ENCODE measurements at places on chromosomes 2 and 18. TPM values are rescaled to one million over a fixed set of nuclear protein-coding genes. Genes with fewer than 3 reads are reported as not detected.

Gene CD8A
- total RNA-seq, result not detected

Gene MLPH
- 8.9 TPM for total RNA-seq

Gene TMEFF2
- total RNA-seq, result 1.0 TPM

Gene BMP10
- not detected for total RNA-seq

Gene HOXD13
- not detected for total RNA-seq

- ATAC-seq, result no peak
Observed at GRCh38 chr18:5424903-5425664, 118.7 kb downstream of the EPB41L3 start.

GRCh38 chr2:119126650-119127049 lies 31.9 kb downstream of the C1QL2 start:
- no peak for ATAC-seq

- no peak for ATAC-seq
Observed at GRCh38 chr2:182824767-182825158, 41.7 kb downstream of the FRZB start.

DNA sequence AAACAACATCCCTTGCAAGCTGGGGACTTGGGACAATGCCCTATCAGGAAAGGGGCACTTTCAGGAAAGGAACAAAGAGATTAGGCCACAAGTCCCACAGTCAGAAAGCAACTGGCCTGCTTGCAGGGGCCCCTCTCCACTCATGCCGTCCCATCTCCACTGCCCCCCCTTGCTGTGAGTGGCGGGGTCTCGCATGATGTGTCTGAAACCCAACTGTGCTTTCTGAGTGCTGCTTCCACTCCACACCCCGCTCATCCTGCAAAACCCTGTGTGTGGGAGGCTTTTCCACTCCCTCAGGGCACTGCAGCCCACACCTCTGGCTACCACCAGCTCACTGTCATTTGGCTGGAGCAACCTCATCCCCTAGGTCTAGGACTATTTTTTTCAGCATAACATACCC lies 7.9 kb downstream of the HS6ST1 start:
- ATAC-seq, result no peak

GRCh38 chr2:62415518-62415917 lies 90.5 kb downstream of the TMEM17 start:
- no peak for ATAC-seq

DNA sequence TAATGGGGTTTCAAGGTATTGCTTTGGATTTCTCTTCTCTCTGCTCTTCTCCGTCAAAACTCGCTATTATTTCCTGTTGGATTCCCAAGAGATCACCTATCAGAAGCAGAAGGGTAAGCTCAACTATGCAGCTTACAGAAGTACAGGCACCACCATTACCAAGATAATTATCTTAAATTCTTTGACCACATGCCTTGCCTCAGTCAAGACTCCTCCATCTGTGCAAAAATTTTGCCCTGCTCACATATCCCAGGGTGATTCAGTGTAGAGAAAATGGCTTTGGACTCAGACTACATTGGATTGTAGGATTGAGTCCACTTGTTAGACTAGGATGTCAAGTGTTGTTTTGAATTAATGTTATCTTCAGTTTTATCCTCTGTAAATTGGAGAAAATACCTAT lies 698.7 kb downstream of the TDRD15 start:
- ATAC-seq, result no peak

DNA sequence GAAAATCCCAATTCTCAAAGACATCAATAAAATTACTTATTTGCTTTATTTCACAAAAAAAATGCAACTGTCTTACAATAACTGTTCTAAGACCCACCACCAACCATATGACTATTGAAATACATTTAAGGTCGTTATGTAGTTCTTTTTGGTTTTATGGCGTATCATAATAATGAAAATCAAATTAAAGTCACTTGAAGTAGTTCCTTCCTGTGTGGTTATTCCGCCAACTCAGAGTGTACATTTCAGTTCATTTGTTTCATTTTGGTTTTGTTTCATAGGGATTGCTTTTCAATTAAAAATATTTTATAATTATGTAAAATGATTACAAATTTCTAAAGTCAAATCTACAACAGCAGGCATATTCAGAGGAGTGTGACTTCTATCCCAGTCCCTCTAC lies 45.9 kb upstream of the AAK1 start:
- ATAC-seq, result no peak

DNA sequence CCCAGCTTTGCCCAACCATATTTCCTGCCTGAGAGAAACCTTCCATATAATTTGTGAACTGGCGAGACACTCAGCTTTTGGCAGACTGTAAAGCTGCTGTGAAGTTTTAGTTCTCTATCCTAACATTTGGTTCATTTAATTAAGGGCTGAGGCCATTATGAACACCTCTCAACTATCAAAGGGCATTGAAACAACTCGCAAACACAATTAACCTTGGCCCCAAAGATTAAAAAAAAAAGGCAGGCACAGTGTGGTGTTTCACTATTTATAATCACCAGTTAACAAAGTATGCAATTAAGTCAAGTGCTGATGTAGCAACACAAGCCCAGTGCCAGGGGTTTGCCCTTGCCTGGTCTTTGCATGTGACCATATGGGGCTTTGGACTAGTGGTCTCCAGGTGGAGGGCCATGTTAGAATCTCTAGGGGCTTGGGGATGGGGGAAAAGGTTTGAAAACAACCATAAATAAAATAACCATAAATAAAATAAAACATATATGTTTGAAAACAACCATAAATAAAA lies 297.6 kb upstream of the SKOR2 start:
- no peak for ATAC-seq

- no peak for ATAC-seq
Observed at GRCh38 chr2:199228887-199229819, 228.6 kb downstream of the SATB2 start.

GRCh38 chr2:100070078-100070477 lies 72.3 kb downstream of the AFF3 start:
- no peak for ATAC-seq

- no peak for ATAC-seq
Observed at GRCh38 chr2:168201584-168202116, 45.7 kb downstream of the STK39 start.

- no peak for ATAC-seq
Observed at GRCh38 chr2:240300261-240300821, 135.1 kb upstream of the GPC1 start.
